Fibroblast of skin of left quadriceps (primary cell): ENCODE measurements at places on chromosomes 5 and 9.

- DNase-seq = no peak
These were observed 191.4 kb downstream of the MTRR start for GRCh38 chr5:8060235-8060952.

DNA sequence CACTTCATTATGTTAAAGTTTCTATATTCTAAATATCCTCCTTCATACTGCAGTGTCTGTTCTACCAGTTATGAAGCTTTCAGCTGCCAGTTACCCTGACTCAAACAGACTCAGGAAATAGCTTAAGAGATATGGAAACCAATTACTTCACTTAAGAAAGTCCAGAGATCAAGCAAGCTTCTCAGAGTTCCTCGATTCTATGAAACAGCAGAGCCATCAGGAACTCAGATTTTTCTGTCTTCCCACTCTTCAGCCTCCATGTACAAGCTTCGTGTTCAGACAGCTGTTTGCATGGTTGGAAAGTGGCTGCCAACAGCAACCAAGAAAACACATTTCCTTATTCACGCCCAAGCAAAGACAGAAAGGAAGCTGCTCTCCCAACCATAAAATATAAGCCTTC lies 216.1 kb downstream of the ACTL7B start:
- DNase-seq = no peak

GRCh38 chr5:39461007-39461682 lies 36.4 kb upstream of the DAB2 start:
- DNase-seq = no peak

- no peak for DNase-seq
These were observed 285.7 kb downstream of the NR3C1 start for GRCh38 chr5:143117821-143118220.

DNA sequence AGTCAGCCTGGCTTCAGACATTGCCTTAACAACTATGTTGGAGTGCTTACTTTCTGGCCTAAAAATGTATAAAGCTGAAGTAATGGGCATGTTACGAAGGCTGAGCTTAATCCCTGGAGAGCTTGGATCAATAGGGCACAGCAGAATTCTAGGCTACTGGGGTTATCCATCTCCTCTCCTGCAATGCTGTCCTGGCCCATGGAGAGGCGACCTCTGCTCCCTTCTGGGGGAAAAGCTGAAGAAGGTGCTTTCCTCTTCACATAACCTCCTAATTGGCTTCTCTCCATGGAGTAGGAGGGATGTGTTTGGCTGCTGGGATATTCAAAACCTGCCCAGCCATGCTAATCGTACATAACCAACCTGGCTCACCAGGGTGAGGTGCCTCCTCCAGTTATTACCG lies 403.5 kb downstream of the DMRT2 start:
- DNase-seq = no peak

DNA sequence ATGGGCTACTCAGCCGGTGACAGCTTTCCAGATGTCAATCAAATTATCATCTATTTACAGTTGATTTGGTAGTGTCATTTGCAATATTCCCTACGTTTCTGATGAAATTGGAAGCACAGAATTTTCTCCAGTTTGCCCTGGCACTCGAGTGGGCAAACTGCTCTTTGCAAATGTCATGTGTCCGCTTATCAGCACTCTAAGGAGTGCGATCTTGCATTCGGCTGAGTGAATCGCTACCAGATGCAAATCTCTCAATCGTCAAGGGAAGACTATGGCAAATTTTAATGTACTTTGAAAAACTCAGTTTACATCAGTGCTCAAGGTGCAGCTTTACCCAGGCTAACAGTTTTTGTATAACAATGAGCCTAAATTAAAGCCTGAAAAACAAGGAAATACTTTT lies 66.8 kb downstream of the BNC2 start:
- DNase-seq = no peak

GRCh38 chr5:76771705-76772405 lies 47.0 kb upstream of the F2RL1 start:
- no peak for DNase-seq

DNA sequence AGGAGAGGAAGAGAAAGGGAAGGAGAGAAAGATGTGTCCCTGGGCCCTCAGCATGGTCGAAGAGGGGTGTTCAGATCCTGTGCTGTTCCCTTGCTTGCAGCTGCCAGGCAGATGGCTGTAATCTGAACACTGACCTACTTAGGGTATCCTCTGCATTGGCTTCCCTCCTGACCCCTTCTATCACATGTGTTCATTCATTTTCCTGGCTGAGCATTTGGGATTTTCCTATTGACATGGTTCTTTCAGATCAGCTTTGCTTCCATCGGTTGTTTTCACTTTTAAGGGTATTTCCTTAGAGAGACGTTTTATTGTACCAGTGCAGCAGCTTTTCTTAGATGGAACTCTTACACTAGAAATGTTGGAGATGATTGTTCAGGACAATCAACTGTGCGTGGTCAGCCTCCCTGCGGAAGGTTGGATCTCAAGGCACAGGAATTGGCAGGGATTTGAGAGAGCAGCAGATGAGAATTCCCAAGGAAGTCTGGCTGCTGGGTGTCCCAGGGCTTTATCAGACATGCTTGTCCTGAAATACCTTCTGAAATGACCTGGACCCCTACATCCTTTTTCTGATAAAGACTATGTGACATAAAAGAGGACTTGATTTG lies 26.0 kb downstream of the ACTBL2 start:
- DNase-seq = no peak

DNA sequence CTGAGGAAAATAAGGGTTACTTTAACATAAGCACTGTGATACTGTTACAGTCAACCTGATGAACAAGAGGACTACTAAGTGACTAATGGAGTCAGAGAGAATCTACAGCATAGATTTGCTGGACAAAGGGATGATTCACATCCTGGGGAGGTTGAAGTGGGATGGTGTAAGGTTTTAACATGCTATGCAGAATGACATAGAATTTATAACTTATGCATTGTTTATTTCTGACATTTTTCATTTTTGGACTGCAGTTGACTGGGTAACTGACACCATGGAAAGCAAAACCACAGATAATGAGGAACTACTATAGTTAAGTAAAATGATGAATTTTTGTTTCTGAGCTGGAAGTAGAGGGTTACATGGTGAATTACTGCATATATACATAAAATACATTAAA lies 389.2 kb downstream of the MAT2B start:
- DNase-seq = peak; percentile 76
